Activated CD4-positive, alpha-beta T cell treated with anti-CD3 and anti-CD28 coated beads, Interleukin-2, amount 50 U/mL, for 1 hour (primary cell): ENCODE measurements at places on chromosomes 6 and 20.

DNA sequence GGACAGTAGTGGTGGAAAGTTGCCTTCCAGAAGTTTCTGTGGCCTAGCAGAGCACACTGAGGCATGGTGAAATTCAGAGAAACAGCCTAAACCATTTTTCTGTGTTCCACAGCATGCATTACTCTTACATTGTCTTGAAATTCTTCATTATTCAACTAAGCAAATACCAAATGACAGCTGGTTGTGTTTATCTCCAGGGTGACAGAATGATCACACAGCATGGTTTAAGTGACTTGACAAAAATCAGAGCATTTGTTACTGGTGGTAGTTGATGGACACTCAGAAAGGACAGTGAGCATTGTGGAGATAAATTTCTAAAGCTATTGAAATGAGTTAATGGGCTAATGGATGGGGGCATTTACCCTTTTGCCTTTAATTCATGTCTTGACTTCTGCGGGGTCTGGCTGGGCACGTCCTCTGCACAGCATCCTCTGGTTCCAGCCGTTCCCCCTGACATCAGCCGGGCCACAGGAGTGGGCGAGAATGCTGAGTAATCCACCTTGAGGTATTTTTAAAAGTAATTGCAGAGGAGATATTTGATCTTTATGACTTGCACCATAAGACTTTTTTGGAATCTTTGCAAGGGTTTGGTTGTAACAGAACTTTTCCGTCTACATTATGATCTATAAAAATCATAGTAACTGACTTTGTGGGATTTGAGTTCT is 78.9 kb upstream of the SCP2D1 start:
- DNase-seq: no peak

GRCh38 chr6:157993076-157993475 is 11.4 kb downstream of the SYNJ2 start:
- no peak for DNase-seq

DNA sequence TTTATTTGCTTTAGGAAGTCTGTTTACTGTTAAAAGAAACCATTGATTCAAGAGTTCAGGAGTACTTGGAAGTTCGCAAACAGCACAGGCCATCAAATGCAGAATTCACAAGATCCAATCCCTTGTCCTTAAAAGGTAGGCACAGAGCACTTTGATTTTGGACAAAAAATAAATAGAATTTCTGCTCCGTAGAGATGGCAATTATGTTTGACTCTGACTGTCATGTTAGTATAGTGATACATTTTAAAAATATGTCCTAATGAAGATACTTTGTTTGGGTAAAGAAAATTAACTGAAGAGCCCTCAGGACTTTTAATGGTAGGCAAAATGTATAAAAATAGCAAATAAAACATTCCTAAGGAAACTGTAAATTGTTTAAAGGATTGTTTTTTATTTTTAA is 113.1 kb downstream of the JAG1 start:
- no peak for DNase-seq

DNA sequence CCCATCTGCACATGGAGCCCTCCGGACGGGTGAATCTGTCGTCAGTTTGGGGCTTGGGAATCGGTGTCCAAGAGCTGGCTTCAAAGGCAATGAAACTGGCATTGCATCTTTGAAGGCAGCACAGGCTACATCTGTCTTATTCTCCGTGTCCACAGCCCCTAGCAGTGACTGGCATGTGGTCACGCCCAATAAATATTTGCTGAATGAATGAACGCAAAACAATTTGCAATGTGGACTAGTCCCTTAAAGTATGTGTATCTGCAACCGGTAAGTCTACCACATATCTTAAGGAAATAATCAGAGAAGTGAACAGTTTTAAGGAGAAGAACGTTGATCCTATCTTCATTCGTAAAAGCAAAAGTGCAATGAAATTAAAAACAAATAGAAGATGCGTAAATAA is 8.0 kb upstream of the PMEPA1 start:
- no peak for DNase-seq

DNA sequence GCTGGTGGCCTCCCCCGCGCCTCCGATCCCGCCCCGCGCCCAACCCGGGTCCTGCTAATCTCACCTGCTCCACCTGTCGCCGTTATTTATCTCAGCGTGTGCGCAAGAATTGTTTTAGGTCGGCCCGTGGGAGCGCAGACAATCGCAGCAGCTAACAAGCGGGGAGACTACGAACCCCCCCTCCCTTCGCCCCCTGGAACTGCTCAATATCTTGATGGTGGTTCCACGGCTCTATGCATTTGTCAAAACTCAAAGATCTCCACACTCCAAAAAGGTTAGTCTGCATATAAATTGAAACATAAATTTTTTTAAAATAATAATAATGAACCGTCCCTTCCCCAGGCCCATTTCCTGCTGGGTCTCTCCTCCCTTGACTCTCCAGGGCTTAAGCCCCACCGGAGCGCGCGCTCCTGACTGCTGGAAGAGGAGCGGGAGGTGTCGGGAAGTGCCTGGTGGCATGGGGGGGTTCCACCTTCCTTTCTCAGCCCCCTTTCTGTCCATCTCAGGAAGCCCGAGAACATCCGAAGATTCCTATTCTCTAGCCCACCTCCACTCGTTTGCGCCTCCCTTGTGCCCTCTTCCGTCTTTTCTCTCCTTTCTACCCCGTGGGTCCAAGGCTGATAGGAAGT is 1.6 kb upstream of the MDGA1 start:
- peak; percentile 73 for DNase-seq

- no peak for DNase-seq
Measured at GRCh38 chr6:39295611-39296011, 18.6 kb downstream of the KCNK17 start.

- no peak for DNase-seq
Measured at GRCh38 chr6:136792095-136792409, 225 bp downstream of the MAP3K5 start.

GRCh38 chr6:106448000-106448426 is 87.5 kb downstream of the CRYBG1 start:
- peak; percentile 4 for DNase-seq

- no peak for DNase-seq
Measured at GRCh38 chr20:51132279-51132678, 109.4 kb upstream of the KCNG1 start.

GRCh38 chr6:25747477-25747876 is 7.1 kb upstream of the SLC17A4 start:
- no peak for DNase-seq

GRCh38 chr20:15100506-15101160 is 763.2 kb upstream of the FLRT3 start:
- DNase-seq: no peak

DNA sequence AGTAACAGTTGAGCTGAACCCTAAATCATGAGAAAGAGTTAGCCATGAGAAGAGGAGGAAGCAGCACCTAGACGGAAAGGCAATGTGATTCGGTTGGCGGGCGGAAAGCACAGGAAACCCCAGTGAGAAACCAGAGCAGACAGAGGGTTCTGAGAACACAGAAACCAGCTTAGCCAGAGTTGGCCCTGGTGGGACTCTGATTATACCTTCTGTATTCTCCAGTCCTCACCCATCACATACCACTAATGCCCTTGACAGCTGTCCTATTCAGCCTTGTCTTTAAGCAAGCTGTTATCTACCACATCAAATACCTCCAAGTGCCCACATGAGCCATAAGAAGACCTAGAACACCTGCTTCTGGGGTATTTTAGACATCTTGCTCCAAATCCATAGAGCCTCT is 58.9 kb upstream of the LRRC1 start:
- DNase-seq: no peak

DNA sequence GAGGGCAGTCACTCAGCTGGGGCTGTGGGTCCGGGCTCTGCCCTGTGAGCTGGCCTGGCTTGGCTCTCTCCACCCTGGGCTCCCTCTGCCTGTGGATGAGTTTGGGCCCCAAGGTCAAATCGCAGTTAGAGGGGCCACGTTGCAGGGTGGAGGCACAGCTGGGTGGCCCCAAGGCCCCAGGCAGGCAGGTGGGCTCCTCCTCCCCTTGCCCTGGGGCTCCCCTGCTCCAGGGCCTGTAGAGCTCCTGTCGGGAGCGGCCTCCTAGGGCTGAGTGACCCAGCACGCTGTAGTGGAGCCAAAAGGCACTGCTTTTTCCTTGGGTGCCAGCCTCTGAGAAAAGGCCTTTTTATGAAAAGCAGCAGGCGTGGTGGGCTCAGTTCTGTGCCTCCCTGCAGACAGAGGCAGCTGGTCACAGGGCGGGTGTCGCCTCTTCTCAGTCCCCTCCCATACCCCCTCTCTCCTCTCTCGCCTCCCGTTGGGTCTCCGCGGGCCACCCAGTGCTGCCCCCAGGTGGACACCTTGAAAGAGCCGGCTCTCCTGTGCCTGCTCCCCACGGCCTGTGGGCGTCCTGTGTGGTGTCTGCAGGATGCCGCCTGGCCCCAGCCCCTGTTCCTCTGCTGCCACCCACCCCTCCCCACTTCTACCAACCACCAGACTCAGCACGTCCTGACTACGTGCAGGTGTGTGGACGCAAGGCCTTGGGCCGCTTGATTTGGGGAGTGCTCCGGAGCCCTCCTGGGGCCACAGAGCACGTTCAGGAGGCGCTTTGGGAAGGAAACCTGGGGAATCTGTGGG is 13.2 kb downstream of the SS18L1 start:
- DNase-seq: peak; percentile 74

DNA sequence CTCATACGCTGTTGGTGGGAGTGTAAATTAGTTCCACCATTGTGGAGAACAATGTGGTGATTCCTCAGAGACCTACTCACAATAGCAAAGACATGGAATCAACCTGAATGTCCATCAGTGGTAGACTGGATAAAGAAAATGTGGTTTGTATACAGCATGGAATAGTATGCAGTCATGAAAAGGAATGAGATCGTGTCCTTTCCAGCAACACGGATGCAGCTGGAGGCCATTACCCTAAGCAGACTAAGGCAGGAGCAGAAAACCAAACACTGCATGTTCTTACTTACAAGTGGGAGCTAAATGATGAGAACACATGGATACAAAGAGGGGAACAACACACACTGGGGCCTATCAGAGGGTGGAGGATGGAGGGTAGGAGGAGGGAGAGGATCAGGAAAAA is 54.6 kb downstream of the SYNJ2 start:
- DNase-seq: no peak

- no peak for DNase-seq
Measured at GRCh38 chr6:165086814-165087213, 222.6 kb downstream of the C6orf118 start.

- DNase-seq: no peak
Measured at GRCh38 chr6:140774080-140774505, 1358.6 kb upstream of the GJE1 start.

- no peak for DNase-seq
Measured at GRCh38 chr20:57332105-57333089, 2.8 kb downstream of the SPO11 start.

DNA sequence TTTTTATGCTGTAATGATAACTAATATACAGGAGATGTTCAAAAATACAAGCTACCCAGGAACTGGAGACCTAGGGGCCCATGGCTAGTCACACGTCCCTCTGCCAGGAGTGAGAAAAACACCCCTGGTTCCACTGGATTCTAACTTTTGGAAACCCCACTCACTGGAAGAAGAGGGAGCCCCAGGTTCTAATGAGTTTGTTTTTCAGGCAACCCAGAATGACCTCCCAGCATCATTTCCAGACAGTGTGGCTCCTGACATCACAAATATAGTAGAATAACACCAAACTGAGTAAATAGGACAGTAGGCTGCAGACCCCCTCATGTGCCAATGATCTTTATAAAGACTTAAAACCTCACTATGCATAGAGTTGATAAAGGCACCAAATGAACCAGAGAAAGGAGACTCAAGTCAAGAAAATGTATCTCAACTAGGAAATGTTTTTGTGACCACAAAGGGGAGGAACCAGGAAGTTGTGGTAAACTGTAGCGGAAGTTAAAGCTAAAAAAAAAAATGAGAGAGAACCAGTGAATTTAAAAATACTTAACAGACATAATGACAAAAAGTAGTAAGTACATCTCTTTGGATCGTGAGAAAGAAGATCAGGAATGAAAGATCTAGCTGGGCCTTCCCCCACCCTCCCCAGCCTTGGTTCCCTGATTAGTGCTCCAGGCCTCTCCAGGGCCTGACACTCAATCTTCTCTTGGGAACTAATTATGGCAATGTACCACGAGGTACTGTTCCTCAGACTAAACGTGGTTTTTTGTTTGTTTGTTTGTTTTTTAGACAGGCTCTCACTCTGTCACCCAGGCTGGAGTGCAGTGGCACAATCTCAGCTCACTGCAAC is 19.8 kb downstream of the HLA-E start:
- DNase-seq: no peak

- no peak for DNase-seq
Measured at GRCh38 chr20:1946762-1947534, 46.9 kb downstream of the PDYN start.

DNA sequence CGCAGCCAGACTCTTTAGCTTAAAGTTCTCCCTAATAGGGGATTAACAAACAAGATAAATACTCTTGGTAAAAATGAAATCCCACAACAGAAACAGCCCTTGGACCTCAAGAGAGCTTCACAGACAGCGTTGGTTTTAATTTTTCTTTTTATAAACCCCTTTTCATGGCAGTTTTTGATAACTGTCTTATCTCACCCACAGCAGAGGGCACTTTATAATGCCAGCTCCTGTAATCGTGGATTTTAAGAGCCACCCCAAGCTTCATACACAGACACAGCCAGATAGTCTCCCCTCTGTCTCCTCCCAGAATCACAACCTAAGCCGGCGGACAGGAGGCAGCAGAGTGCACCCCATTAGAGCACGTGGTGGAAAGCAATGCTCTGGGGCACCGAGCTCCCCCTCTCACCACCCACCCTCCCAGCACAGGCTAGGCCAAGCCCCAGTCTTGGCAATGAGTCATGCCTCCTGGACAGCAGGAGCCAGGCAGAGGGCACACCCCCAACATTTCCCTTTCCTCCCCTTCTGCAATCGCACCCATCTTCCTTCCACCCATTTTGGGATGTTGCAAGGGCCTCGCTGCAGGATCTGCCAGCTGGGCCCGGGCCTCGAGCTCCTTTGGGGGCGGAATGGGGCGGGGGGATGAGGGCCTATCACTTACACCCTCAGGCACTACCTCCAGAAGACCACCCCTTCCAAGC is 2.4 kb downstream of the JAG1 start:
- DNase-seq: peak; percentile 15

GRCh38 chr20:49630396-49630951 is 62.5 kb upstream of the PTGIS start:
- no peak for DNase-seq

DNA sequence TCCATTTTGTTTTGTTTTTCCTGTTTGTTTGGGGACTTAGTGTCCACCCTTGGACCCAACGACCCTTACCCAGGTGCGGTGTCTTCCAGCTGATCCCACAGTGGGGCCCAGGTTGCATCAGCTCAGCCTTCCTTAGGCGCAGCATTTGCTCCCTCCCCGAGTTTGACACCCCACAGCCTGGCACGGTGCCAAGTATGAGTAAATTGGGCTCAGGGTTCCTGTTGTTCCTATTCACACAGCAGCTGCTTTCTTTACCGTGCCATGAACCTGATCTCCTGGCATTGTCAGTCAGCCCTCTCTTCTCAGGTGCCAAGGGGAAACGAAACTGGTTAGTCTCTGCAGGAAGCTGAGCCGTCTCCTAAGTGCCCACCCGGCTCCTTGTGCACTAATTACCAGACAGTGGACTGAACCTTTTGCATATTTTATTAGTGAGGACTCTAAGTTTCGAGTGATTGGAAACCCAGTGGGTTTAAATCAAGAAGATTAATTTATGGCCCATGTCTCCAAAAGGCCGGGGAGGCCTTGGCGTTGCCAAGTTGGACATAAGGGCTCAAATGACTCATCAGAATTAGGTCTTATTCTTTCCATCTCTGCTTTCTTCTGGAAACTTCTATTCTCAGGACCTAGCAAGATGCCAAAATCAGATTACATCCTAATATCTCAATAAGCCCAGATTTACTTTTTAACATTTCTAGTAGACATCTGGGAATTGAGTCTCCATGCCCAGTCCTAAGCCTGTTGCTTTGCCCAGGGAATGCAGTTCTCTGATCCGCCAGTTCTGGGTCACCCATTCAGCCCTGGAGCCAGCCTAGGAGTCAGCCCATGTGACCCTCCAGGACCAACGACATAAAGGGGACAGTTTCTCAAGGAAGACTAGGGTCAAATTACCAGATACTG is 68.8 kb downstream of the TSHZ2 start:
- no peak for DNase-seq
